ENCODE measurements at places on chromosomes 3 and 15.

DNA sequence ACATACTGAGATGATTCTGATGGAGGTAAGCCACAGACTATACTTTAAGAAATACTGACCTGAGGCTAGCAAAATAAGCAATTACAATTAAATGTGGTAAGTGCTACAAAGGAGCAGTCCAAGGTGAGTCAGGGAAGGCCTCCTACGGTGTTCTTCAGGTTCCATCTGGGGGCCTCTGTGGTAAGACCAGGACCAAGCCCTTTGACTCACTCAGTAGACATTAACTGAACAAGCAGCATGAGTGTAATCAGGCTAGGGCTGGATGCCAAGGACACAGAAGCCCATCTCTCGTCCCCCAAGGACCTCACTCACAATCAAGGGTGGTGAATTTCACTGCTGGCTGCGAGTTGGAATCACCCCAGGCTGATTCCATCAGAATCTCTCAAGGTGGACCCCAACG is 37.3 kb downstream of the DZIP1L start:
- no peak for DNase-seq

DNA sequence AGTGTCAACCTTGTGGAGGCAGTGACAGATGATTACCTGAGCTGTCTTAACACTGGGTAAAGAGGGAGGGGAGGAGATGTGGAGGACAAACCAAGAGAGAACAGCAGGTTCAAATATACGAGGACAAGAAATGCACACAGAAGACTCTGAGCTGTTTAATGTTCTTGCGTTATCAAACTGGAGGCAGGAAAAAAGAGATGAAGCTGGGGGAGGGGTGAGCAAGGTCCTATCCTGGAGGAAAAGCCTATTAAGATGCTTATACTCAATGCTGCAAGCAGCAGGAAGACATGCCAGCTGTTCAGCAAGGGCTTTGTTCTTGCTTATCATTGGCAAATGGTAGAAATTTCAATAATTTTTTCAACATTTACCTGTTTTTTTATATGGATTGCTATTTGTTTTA is 345.7 kb upstream of the TRIM42 start:
- DNase-seq = no peak

- no peak for DNase-seq
These were observed 110.5 kb downstream of the KLHL25 start for GRCh38 chr15:85684174-85684710.

- DNase-seq = no peak
These were observed 485.9 kb downstream of the SQOR start for GRCh38 chr15:46120713-46121112.

DNA sequence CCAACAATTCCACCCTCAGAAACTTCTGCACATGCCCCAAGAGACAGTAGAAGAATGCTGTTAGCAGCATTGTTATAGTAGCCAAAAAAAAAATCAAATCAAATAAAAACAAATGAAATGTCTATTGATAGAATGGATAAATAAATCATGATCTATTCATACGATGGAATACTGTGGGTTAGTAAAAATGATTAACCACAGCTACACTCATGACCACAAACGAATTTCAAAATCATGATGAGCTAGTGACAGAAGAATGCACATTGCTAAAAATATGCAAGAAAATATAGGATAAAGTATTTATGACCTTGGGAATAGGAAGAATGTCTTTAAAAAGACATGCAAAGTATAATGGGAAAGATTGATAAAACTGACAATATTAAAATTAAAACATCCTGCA is 57.5 kb upstream of the ACAN start:
- DNase-seq = no peak

DNA sequence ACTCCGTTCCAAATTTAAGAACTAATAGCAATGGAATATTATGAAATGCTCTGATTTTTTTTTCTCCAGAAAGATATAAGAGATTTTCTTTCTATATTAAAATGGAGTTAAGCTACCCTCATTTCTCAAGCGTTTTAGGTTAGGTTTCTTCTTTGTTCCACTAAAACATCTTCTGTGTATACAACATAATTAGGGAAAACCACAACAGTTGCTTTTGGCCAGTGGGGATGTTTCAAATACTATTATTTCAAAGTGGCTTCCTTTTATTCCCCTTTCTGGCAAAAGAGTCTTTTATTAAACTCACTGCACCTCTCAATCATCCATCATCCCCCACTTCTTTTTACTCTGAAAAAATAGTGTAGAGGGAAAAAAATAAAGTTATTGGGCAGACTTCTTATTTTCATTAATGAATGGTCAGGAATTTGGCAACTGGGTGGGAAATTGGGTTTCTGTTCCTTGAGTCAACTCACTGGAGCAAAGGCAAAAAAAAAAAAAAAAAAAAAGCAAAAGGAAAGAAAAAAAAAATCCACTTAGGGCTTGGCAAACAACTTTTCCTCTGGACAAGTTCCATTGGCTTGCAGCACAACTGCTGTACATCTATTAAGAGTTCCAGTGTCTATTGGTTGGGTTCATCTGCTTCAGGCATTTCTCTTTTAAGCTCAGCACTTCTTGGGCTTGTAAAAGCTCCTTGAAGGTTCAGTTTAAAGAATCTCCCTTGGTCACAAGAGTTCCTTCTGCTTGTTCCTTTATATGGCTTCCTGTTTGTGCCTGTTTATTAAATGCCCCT is 963.4 kb downstream of the ROBO1 start:
- DNase-seq = no peak

GRCh38 chr15:23372284-23372683 is 17.7 kb downstream of the GOLGA8S start:
- DNase-seq = no peak

GRCh38 chr3:161914703-161915417 is 418.3 kb downstream of the OTOL1 start:
- no peak for DNase-seq

- DNase-seq = no peak
These were observed 147.9 kb downstream of the ATG7 start for GRCh38 chr3:11420066-11420465.

DNA sequence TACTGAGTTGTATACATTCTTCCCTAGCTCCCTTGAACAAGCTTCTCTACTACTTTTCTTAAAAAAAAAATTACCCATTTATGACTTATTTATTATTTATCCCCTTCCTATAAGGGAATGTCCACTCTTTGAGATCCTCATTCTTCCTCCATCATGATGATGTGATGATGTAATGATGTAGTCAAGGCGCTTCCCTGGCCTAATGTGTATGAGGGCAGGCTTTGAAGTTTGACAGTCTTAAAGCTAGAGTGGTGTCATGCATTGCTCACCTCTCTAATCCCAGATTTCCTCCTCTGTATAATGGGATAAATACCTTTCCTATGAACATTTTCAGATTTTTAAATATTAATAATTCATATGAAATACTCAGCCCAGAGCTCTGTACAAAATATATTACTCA is 486.0 kb upstream of the TPRG1 start:
- DNase-seq = no peak

GRCh38 chr3:61813636-61814035 is 252.3 kb downstream of the PTPRG start:
- DNase-seq = no peak

GRCh38 chr3:107668963-107669362 is 146.2 kb downstream of the BBX start:
- no peak for DNase-seq

GRCh38 chr15:47334805-47335535 is 382.3 kb upstream of the SEMA6D start:
- no peak for DNase-seq
